ENCODE measurements at places on chromosomes 6 and 20. TPM values are rescaled to one million over a fixed set of nuclear protein-coding genes. Genes with fewer than 3 reads are reported as not detected.
A peak's percentile ranks its signal among the peaks of the same experiment; 100 is the strongest.

- no peak for DNase-seq
Measured at GRCh38 chr6:145331066-145331465, 404.3 kb downstream of the EPM2A start.

DNA sequence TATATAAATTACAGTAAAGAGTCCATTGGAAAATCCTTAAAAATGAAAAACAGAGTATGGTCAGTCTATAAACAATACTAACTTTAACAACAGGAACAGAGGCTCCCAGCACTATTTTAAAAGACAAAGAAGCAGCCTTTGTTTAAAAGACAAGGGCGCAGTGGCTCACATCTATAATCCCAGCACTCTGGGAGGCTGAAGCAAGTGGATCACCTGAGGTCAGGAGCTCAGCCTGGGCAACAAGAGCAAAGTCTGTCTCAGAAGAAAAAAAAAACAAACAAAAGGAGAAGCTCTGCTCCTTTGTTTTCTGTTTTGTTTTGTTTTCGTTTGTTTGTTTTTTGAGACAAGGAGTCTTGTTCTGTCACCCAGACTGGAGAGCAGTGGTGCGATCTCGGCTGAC, 89.4 kb downstream of the DTNBP1 start:
- no peak for DNase-seq

GRCh38 chr6:105161421-105161820, 18.4 kb downstream of the POPDC3 start:
- DNase-seq = no peak

GRCh38 chr20:1555952-1556351, 1.6 kb downstream of the SIRPD start:
- DNase-seq = no peak

DNA sequence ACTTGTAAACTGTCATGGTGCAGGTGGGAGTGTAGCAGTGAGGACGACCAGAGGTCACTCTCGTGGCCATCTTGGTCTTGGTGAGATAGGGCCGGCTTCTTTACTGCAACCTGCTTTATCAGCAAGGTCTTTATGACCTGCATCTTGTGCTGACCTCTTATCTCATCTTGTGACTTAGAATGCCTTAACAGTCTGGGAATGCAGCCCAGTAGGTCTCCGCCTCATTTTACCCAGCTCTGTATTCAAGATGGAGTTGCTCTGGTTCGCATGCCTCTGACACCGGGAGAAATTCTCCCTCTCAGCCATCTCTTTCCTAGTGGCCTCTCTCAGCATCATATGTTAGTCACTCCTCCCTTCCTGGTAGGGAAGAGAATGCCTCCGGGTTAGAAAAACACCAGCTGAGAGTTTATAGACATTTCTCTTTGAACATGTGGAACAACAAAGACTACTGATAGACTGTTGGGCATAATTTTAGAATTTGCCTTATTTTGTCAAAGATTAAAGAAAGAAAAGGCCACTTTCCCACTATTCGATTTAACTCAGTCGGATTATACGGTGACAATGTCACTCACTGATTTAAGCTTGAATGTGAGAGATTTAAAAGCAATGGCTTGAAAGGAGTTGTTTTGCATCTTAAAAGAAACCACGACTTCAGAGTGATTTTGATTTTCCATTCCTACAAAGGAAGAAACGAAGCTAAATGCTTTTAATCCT, 67.9 kb upstream of the SNX9 start:
- DNase-seq = no peak

- no peak for DNase-seq
Measured at GRCh38 chr20:25302596-25302995, 54.7 kb downstream of the PYGB start.

DNA sequence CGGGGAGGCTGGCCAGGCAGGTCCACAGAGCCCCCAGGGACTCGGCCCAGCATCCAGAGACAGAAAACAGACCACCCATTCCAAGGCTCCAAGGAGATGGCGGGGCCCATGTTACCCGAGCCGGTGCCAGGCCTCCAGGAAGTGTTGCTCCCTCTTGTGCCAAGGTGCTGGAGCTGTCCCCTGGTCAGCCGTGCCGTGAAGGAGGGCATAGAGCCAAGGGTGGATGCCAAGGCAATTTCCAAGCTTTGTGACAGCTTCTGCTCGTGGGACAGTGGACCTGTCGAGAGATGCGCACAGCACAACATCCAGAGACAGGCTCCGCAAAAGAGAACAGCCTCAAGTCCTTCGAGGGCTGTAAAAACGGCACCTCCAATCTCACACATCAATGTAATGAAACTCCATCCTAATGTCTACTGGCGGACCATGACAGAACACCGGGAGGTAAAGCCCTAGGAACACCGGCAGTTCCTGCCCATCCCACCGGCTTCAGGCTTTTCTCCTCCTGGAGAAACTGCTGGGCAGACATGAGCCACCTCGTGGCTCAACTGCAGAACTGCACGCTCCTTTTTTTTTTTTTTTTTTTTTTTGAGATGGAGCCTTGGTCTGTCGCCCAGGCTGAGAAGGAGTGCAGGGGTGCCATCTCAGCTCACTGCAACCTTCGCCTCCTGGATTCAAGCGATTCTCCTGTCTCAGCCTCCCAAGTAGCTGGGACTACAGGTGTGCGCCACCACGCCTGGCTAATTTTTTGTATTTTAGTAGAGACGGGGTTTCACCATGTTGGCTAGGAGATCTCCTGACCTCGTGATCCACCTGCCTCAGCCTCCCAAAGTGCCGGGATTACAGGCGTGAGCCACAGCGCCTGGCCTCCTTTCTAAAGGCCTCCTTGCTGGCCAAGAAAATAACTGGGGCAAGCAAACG, 30.9 kb upstream of the AVP start:
- no peak for DNase-seq

DNA sequence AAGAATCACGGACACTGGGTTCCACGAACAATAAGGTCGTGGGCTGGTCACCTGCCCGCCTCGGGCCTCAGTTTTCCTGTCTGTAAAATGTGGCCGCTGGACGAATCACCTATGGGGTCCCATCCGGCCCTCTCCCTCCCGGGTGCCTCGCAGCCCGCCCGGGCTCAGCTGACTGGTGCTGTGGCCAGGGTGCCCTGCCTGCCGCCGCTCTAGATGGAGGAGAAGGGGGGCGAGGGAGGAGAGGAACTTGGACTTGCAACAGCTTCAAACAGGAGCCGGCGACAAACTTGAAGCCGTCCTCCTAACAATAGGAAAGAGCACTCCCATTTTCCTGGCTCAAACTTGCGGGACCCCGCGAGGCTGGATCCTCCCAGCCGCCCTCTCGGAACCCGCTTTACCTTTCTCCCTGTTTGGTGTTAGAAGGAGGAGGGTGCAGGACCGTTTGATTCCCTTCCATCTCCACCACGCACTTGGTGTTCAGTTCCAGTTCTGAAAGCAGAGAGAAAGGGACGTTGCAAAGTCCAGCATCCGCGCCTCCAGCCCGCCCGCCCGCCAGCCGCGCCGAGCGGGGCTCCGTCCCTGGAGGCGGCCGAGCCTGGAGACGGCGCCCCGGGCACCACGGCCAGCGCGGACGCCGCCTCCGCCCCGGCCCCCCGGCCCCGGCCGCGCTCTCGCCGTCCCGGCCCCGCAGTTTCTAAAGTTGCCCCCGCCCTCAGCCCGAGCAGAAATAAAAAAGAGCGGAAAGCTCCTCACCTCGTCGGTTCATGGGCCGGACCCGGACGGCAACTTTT, 584 bp downstream of the KIF13A start:
- peak; percentile 86 for DNase-seq

DNA sequence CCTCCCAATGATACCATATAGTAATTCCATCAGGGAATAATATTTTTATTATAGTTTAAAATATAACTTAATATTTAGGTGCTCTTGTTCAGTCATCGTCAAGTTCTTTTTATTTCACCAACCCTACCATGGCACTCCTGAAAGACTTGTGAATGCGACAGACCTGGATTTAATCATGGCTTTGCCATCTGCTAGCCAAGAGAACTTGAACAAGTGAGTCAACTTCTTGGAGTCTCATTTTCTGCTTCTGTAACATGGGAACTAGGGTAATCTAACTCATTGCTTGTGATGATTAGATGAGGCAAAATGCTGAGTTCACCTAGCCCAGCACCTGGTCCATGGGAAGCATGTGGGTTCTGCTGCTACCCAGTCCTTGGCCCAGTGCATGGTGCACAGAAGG, 62.9 kb downstream of the ESR1 start:
- no peak for DNase-seq

DNA sequence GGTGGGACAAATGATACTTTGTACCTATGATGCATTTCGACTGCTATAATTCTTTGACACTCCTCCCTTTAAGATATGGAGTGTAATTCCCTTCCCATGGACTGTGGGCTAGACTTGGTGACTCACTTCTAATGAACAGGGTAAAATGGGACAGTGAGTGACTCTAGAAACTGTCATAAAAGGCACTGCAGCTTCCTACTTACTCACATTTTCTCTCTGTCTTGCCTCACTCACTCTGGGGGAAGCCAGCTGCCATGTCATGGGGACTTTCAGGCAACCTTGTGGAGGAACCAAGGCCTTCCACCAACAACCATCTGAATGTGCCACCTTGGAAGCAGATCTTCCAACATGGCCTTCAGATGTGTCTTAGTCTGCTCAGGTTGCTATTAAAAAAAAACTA, 12.9 kb upstream of the GFOD1 start:
- no peak for DNase-seq

GRCh38 chr6:25179051-25179778, 100.0 kb upstream of the CARMIL1 start:
- no peak for DNase-seq

The TRIM38 gene
- total RNA-seq = 8.2 TPM

The C20orf202 gene
- total RNA-seq = not detected

The GPR6 gene
- not detected for total RNA-seq
